M059J (cell line): ENCODE measurements at places on chromosomes 4 and X.

GRCh38 chr4:36919721-36920120 is 324.8 kb upstream of the NWD2 start:
- no peak for DNase-seq

- peak; percentile 72 for DNase-seq
These were observed 701 bp upstream of the BCOR start for GRCh38 chrX:40098264-40099054.

- DNase-seq = no peak
These were observed 191.2 kb downstream of the IDS start for GRCh38 chrX:149313871-149314371.

DNA sequence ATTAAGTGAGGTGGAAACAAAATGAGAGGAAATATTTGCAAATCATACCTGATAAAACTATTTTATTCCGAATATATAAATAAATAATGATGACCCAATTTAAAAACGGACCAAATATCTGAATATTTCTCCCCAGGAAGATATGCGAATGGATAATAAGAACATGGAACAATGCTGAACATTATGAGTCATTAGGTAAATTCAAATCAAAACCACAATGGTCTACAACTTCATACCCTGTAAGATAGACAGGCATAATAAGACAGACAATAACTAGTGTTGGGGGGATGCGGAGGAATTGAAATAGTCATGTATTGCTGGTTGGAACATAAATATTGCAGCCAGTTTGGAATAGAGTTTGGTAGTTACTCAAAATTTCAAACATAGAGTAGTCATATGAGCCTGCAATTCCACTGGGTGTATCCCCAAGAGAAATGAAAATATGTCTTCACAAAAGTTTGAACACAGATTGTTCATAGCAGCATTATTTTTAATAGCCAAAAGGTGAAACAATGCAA is 47.6 kb upstream of the DRP2 start:
- peak; percentile 29 for DNase-seq

DNA sequence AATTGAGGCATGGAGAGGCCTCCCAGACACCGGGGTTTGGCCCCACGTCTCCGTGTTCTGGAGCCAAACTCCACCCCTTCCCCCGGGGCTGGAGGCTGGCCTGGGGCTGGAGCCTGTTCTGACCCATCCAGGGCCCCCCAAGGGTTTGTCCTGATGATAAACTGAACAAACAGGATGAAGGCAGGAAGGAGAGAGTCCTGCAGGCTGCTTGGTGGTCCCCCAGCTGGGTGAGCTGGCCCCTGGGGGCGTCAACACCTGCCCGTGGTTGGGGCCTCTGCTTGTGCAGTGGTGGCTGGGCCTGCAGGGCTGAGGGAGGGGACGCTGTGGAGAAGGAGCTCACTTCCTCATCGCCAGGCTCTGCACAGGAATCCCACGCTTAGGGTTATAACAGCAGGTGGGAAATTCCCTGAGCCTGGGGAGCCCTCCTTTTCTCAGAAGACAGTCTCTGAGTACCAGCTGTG is 2.3 kb downstream of the SH3TC1 start:
- DNase-seq = no peak

DNA sequence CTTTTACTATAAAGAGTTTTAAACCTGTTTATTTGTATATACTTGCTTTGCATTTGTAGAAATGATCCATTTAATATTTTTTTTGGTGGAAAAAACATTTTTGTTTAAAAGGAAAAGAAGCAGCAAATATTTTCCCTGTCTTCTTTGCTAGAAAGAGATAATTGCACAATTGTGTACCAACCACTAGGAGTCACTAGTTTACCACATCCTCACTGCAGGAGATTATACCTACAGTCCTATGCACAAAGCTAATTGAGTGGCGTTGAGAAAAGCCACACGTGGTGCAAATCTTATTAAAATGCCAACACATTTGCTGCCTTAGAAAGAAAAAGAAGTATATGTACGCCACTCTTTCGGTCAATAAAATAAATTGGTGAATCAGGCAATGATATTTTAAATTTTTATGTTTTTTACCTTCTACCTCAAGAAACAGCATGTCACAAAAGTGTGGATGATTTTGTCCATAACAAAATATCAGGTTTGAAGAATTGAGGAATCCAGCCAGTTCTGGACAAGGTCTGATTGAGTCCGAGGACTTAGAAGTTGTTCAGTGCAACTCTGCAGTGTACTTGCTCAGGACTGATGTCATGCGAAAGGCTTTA is 102.9 kb downstream of the GRXCR1 start:
- DNase-seq = peak; percentile 3

DNA sequence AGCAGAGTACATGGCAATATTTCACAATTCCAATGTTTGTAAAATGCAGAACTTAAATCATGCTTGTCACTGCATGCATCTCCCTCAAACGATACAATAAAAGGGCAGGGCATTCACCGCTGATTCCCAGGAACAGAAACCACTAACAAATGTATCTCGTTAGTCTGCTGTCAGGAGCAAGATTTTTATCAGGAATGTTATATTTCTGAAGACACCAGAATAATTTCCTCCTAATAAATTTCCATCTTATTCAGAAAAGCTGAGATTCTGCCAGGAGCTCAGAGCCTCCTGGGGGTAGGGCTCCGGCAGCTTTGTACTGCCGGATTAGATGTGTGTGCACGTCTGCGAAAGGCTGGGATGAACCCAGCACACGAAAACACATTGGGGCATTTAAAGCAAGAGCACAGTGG is 54.0 kb upstream of the LDB2 start:
- peak; percentile 40 for DNase-seq

- no peak for DNase-seq
These were observed 2.7 kb downstream of the SLC38A5 start for GRCh38 chrX:48467281-48467761.

- DNase-seq = no peak
These were observed 408.5 kb downstream of the GLUD2 start for GRCh38 chrX:121455890-121456289.

DNA sequence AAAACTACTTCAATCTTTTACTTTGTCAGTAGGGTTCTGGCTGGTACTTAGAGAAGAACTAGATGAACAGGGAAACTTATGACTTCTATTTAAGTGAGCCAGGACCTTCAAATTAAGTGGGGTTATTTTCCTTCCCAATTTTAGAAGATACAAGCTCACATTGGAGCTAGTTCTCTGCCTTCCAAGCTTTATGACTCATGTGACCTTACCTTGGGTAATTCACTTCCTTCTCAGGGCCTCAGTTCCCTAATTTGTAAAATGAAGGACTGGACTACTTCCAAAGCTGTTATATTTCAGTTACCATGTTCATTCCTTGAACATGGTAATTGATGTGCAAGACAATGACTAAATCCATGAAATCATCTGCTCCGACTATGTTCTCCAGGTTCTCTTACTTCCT is 32.0 kb upstream of the DCX start:
- DNase-seq = no peak

DNA sequence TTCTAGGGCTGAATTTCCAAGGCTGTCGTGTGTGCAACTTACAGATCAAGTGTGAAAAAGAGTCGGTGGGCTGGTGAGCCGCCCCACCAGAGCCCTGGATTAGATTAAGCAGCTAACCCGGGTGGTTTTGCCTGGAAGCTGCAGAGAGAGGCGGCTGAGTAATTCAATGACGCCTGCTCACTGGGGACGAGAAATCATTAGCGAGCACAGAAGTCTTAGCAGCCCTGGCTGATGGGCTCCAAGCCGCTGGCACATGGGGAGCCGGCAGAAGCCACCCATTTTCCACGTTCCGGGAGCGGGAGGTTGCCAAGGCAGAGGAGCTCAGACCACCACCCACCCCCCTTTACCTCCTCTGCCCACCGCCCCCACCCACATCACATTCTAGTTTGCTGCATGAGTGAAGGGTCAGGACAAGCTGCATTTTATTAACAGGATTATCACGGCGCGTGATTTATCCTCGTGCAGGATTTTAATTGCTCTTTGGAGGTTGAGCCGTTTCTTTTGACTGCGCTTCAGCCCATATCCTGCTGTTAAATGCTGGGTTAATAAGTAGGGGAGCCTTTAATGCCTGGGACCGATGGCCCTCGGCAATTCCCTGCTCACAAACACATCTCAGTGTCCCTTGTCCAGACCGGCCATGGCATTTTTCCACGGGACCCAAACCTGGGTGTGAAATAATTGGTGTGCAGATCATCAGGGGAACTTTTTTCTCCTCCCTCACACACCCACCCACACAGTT is 19.1 kb downstream of the BCOR start:
- DNase-seq = no peak

DNA sequence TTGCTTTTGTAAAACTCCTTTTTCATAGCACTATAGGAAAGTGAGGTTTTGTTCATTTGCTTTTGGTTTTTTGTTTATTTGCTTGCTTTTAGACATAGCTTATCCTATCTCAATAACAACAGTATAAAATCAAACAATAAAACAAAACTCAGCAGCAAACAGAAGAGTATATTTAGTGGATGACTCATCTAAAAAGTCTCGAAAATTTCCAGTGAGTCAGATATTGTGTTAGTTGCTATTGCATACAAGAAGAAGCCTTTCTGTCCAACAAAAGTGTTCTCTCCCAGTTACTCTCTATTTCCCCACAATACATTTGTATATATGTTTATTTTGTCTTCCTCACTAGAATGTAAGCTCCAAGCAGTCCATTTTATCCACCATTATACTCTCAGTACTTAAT is 36.0 kb upstream of the NPNT start:
- peak; percentile 67 for DNase-seq

- no peak for DNase-seq
These were observed 101.5 kb upstream of the UGT8 start for GRCh38 chr4:114497116-114497515.

DNA sequence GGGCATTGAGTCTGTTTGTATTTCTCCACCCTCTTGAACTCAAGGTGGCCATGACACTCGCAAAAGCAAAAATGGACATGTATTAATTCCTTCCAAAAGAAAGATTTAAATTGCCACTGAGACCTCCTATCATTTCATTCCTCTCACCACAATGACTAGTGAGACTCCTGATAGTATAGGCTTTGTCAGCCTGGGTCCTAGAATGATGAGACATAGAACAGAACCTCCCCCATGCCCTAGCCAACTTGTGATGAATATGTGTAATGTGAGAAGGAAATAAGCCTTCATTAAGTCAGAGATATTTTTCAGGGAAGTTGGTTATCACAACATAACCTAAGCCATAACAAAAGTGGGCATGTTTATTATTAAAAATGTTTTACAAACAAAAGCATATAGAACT is 62.5 kb downstream of the ASB9 start:
- DNase-seq = peak; percentile 12

DNA sequence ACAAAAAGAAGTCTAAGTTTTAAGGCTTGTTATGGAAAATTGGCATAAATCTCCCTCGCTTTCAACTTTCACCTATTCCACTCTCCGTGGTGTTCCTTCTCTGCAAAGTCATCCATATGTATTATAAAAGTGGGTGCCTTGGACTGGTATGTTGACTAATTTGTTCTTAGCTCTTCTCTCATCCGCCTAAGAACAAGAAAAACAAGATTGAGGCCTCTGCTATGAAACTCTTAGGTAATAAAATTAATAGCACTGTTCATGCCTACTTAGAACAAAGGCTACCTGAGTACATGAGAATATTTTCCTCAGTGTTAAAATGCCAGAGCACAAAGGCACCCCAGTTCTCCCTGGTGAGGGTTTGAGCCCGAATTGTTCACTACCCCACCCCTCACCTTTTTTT is 1.3 kb downstream of the CNGA1 start:
- DNase-seq = no peak

DNA sequence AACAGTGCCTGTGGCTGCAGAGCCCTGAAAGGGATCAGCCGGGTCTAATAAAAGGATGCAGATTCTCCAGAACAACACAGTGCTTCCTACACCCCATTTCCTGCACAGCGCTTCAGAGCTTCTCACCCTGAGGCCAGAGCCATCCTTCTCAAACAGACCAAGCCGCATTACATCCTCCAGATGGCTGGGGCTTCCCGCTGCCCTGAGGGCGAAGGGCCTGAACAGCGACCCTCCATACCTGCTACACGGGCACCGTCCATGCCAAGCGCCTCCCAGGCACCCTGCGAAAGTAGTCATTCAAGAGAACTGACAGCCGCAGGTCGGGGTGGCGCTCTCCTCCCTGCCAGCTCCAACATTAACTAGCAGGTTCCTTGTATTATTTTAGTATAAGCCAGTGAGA is 36.5 kb downstream of the ACOX3 start:
- DNase-seq = no peak

- no peak for DNase-seq
These were observed 14.8 kb downstream of the TCEAL8 start for GRCh38 chrX:103240155-103240554.

- DNase-seq = no peak
These were observed 84.5 kb upstream of the GPM6B start for GRCh38 chrX:13901354-13901753.

DNA sequence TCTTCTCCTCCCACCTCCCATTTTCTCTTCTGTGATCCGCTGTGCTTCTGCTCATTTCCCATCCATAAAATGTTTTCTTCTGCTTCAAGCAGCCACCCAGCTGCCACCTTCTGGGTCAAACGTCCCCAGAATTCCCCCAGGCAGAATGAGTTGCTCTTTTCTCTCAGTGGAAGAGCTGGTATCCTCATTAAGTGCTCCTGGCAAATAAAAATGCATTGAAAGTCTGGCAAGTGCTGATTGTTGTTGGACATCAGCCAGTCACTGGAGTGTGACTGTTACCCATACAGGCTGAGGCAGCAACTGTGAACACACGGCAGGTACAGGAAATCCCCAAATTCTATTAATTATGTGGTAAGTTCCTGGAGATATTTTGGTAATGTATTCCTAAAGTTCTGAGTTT is 52.6 kb downstream of the LIMCH1 start:
- peak; percentile 85 for DNase-seq

- peak; percentile 78 for DNase-seq
These were observed 124.1 kb downstream of the SPCS3 start for GRCh38 chr4:176443646-176444409.

- no peak for DNase-seq
These were observed 285.4 kb upstream of the BOD1L1 start for GRCh38 chr4:13912966-13913365.

DNA sequence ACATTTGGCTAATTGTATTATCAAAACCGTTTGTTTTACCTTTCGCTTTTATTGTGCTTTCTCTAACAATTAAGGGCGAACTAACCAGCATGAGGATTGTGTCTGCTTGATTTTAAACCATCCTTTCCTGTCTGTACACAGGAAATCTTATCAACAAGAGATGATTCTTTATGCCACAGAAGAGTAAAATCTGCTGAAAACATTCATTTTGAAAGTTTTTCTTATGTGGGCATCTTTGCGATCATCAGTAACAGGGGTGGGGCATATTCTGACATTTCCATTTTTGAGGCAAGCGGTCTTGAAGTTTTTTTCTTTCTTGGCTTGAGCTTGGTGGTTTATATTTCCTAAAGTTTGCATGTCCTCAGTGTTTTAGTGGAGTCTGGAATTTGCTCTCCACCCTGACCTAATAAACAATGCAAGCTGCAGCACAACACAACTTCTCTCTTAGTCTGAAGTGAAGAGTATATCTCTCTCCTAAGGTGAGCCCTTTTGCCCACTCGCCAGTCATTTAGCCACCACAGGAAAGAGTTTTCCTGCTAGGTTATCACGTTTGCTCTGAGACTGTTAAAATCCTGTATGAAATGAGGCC is 26.6 kb downstream of the NFKB1 start:
- DNase-seq = no peak
